Kidney (tissue), 22 donors: ENCODE measurements at places on chromosomes 7 and 10.
A peak's percentile ranks its signal among the peaks of the same experiment; 100 is the strongest.

- DNase-seq, result no peak
These were observed 376.9 kb downstream of the CALN1 start for GRCh38 chr7:72035266-72035665.

- DNase-seq, result no peak
These were observed 391.9 kb upstream of the NPVF start for GRCh38 chr7:25619963-25620799.

GRCh38 chr7:70788276-70788675 is 343.7 kb upstream of the GALNT17 start:
- DNase-seq, result no peak

- DNase-seq, result no peak
These were observed 34.5 kb downstream of the ZNF775 start for GRCh38 chr7:150413640-150414081.

DNA sequence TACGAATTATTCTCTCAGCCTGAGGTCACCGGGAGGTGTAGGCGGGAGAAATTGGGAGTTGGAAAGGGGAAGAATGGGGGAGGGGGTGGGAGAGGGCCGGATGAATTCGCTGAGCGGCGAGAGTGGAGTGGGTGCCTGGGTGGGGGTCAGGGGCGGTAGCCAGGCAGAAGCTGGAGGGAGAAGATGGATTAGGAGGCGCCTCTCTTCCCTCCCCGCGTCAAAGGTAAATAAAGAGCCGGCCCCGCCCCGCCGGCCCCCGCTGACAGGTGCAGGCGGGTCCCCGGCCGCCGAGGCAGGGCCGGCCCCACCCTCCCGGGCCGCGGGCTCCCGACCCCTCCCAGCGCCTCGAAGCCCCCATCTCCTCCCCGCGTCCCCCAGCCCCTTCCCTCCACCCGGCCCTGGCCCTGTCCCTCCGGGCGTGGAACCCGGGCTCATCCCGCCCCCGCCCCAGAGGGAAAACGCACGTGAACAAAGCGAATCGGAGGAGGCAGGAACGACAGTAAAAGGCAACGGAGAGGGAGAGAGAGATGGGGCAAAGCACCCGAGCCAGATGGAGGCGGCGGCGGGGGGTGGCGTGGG is 872 bp downstream of the FAM131B start:
- DNase-seq, result no peak

DNA sequence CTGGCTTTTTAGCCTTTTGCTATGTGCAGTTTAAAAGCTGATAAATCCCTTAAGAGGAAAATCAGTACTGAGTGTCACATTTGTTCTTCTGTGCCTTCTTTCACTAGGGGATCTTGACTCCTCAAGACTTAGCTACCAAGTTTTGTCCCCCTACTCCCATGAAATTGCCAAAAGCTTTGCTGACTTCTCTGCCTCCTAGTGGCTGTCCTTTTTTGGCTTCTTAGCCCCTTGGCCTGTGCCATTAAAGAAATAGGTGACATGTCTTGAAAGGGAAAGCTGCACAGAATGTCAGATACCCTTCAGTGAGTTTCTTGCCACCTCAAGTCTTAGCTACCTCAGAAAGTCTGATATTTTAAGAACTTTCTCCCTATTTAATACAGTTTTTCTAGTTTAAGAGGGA is 10.5 kb downstream of the MKLN1 start:
- no peak for DNase-seq

GRCh38 chr10:75696536-75696935 is 265.1 kb downstream of the LRMDA start:
- DNase-seq, result no peak

DNA sequence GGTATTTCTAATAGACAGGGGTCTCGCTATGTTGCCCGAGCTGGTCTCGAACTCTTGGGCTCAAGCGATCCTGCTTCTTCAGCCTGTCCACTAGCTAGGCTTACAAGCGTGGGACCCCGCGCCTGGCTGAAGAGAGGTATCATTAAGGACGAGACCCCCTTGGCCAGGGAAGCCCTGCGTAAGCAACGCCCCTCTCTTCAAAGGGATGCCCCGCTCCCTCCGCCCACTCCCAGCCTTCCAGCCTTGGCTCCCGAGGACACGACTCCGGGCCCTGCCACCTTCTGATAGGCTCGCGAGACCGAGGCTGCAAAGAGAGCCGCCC is 220 bp upstream of the ZKSCAN5 start:
- DNase-seq, result peak; percentile 99

DNA sequence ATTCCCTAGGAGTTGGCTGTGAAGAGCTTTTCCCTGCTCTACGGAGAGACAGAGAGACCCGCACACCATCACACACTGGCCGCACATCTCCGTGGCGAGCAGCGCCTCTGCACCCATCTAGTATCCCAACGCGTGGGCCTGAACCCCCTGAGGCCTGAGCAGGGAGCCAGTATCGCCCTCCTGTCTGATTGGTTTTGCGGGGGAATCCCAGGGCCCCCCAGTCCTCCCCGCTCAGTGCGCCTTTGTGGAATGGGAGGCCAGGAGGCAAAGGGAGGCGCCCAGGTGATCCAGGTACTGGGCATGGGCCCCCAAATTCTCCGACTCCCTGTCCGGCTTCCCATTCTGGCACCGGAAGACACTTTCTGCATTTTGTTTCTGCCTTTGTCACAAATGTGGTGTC is 344.3 kb downstream of the GLRX3 start:
- DNase-seq, result no peak

DNA sequence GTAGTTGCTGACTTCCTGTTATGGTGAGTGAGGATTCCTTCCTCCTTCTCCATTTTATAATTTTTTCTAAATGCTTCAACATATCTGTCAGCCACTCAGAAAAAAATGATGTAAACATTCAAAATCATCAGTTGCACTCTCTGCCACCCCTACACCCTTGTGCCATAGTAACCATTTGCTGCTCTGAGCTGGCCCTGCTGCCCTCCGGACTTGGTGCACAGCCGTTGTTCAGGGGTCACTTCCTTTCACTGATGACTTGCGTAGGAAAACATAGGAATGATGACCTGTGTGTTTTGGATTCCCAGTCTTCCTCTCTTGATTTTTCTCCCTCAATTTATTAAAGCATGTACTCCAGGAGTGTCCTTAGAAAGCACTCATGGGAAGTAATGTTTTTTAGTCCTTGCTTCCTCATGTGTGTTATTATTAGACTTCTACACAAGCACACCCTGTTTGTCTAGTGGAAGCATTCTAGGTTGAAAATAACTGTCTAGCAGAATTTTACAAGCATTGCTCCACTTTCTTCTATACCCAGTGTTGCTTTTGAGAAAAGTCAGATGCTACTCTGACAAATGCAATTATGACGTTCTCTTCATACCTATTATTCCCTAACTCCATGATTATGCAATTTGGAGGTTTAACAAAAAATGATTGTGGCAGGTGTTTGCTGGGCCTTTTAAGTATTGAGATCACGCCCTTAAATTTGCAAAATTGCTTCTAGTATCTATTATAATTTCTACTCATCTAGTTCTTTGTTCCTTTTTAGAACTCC is 62.6 kb upstream of the MTPN start:
- DNase-seq, result no peak

DNA sequence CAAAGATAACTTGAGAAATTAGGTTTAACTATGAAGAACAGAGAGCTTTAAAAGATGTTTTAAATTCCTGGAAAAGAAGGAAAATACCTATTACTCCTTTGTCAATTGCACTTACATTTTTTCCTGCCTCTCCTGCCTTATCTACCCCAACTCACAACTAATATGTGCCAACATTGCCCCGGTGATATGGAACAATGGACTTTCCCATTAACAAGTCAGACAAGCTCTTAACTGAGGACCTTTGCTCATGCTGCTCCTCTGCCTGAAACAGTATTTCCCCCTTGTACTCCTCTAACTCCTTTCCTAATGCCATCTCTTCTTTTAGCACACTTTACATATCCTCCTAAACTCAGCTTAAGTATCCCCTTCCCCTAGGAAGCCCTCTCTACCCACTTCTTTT is 4.8 kb upstream of the ACTA2 start:
- no peak for DNase-seq

DNA sequence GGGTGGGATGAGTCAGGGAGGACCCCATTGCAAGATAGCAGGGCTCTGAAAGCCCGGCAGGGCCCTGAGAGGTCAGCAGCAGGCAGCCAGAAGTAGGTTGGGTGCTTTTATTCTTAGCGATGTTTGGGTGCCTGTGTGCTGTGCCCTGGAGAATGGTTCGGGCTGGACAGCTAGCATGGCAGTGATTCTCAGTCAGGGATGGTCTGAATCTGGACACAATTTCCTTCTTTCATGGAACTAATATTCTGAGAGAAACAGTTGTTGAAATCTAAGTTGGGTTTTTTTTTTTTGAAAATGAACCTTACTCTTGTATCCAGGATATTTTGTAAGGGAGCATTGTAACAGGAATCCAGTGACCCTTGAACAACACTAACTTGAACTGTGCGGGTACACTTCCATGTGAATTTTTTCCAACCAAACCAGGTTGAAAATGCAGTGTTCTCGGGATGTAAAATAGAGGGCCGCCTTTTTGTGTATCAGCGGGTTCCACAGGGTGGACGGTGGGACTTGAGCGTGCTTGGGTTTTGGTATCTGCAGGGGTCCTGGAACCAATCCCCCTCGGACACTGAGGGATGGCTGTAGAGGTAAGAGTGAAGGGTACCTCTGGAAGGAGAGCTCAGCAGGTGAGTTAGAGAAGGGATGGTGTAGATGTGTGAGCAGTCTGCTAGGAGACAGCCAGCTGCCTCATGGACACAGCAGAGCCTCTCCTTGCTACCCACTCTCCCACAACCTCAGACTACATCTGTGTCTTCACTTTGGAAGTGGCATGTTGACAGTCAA is 12.5 kb downstream of the CCNY start:
- DNase-seq, result no peak

GRCh38 chr7:101784292-101785127 is 32.9 kb upstream of the CUX1 start:
- no peak for DNase-seq

DNA sequence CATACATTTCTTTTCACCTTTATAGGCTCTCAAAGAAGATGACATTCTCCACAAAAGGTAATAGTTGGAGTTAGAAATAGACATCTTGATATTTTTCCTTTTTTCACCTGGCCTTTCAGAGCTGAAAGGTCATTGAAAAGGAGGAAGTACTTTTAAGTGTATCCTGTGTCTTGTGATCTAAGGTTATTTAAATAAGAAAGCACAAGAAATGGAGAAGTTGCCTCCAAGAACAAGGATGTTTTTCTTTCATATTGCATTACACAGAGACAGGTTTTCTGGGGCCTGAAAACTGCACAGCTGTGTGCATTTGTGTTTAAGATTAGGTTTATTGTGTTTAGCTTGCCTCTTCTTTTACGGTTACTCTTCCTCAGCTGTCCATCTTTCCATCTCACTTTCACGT is 103.4 kb upstream of the SEMA3D start:
- no peak for DNase-seq

GRCh38 chr10:17026686-17027485 is 102.7 kb downstream of the CUBN start:
- DNase-seq, result no peak

- no peak for DNase-seq
These were observed 128.1 kb upstream of the ANK3 start for GRCh38 chr10:60517805-60518204.
